ENCODE measurements at places on chromosomes 5 and 9. TPM values are rescaled to one million over a fixed set of nuclear protein-coding genes. Genes with fewer than 3 reads are reported as not detected.

The SOX30 gene
- 0.16 TPM for total RNA-seq

The FOXD4L5 gene
- total RNA-seq = 0.11 TPM

The NRG2 gene
- total RNA-seq = 0.11 TPM

The TMEFF1 gene
- total RNA-seq = 0.78 TPM
